ENCODE measurements at places on chromosomes 5 and 9.
A peak's percentile ranks its signal among the peaks of the same experiment; 100 is the strongest.

- no peak for DNase-seq
These were observed 143.2 kb downstream of the HMHB1 start for GRCh38 chr5:143955141-143955540.

- DNase-seq, result no peak
These were observed 332.4 kb downstream of the KIAA0825 start for GRCh38 chr5:94285984-94286383.

GRCh38 chr9:127520941-127521918 lies 69.9 kb downstream of the LRSAM1 start:
- DNase-seq, result no peak

DNA sequence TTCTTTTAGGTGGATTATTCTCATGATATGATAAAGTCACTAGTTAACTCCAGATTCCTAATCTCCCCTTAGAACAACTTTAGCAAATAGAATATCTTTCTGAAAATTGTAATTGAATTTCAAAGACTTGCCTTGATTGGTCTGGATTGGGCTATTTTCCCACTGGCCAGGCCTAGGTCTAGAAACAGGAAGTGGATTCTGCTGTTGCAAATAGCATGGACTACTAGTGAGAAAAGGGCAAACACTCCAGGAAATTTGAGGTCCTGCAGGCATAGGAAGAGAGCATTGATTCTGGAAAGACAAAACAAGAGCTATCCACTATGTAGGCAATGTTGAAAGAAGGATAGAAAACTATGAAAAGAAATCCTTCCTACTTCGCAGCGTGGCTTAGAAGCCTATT lies 113.4 kb downstream of the KCTD16 start:
- no peak for DNase-seq

- DNase-seq, result peak; percentile 50
These were observed 66.6 kb downstream of the ZNF474 start for GRCh38 chr5:122195802-122196394.

GRCh38 chr5:31421806-31422586 lies 109.9 kb downstream of the DROSHA start:
- DNase-seq, result no peak

DNA sequence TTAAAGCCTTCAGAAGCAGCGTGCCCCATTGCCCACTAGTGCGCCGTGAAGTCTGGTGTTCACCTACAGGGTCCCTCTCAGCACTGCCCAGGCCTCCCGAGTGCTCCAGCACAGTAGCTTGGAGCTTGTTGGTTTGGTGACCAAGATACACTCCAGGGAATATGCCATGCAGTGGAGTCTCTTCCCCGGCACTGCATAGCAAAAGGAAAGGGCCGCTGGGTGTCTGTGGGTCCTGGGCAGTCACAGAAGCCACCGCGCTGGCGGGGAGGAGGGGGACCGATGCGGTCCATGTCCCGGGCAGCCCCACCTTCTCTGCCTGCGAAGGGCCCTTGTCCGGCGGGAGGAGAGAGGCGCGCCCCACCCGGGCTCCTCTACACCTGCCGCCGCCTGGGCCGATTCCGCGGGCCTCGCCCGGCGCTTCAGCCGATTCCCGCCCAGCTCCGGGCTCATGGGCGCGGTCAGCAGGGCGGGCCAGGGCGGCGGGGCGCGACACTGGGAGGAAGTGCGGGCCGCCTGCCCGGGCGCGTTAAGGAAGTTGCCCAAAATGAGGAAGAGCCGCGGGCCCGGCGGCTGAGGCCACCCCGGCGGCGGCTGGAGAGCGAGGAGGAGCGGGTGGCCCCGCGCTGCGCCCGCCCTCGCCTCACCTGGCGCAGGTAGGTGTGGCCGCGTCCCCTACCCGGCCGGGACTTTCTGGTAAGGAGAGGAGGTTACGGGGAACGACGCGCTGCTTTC lies at the start of gene SYK:
SYK (plus strand) TSS at position 579 of the 732 bp plus-strand sequence. CDS start 42,080 bp downstream, outside the sequence.
- peak; percentile 46 for DNase-seq
